Esophagus muscularis mucosa (tissue), 4 donors: ENCODE measurements at places on chromosomes 13 and 19. TPM values are rescaled to one million over a fixed set of nuclear protein-coding genes. Genes with fewer than 3 reads are reported as not detected.
A peak's percentile ranks its signal among the peaks of the same experiment; 100 is the strongest.

GNG7 gene
- total RNA-seq, result 6.3 TPM

OXGR1 gene
- 5.5 TPM for total RNA-seq

FFAR2 gene
- not detected for total RNA-seq

IGFL1 gene
- not detected for total RNA-seq

DNA sequence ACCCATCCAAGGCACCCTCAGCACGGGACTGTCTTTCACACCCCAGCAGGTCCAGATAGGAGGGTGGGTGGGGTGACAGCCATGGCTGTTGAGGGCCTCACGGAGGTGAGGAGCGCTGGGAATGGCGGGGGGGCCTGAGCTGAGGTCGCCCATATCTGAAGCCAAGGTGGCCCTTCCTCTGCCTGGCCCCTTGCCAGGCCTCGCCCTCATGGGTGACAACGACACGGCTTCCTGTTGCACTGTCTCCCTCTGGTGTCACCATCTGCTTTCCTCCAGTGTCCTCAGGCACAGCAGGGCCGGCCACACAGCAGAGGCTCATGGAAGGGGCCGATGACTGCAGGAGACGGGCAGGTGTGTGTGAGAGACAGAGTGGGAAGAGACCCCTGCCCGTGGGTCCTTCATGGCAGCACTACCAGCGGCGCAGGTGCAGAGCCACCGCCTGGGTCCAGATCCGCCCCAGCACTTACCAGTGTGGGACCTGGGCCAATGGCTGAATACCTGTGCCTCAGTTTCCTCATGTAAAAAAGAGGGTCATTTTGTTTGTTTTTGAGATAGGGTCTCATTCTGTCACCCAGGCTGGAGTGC lies 8.1 kb upstream of the NKPD1 start:
- H3K36me3 ChIP-seq, result peaks cover 6% of the 10 kb centered on the region
- H3K27ac ChIP-seq, result no peak overlapping the region
- peaks cover 30% of the 10 kb centered on the region for H3K4me1 ChIP-seq

DNA sequence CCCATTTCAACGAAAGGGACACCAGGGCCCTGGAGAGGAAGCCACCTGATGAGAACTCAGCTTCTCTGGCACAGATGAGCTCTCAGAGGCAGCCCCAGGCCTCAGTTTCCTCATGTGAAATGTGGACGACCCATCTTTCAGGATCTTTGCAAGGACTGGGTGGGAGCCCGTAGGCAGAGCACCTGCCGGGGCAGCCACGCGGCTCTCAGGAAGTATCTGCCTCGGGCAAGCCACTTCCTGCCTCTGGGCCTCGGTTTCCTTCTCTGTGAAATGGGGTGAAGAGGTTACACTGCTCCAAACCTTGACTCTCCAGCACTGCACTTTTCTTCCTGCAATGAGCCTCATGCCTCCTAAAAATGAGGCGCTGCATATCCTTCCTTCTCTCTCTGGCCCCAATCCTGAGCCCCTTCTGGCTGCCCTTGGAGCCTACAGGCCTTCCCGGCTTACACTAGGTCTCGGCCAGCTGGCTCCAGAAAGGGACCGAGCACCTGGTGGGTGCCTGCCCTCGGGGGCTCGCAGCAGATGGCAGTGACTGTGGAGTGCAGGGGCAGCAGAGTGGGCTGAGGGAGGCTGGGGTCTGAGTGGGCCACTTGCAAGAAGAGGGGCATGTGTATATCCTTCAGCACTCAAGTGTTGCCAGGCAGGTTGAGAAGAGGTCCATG lies 3.5 kb downstream of the SSBP4 start:
- no peak for DNase-seq
- peak overlapping the region; percentile 85 for H3K27ac ChIP-seq
- H3K4me1 ChIP-seq, result peaks cover 93% of the 10 kb centered on the region
- no peaks in the 10 kb centered on the region for H3K36me3 ChIP-seq
- no peak overlapping the region for H3K4me3 ChIP-seq

GRCh38 chr13:94659598-94659946 lies 52.8 kb downstream of the SOX21 start:
- no peak for DNase-seq
- no peak overlapping the region for H3K27ac ChIP-seq
- no peak overlapping the region for H3K4me3 ChIP-seq
